ENCODE measurements at places on chromosomes 5 and 9.
A peak's percentile ranks its signal among the peaks of the same experiment; 100 is the strongest.

DNA sequence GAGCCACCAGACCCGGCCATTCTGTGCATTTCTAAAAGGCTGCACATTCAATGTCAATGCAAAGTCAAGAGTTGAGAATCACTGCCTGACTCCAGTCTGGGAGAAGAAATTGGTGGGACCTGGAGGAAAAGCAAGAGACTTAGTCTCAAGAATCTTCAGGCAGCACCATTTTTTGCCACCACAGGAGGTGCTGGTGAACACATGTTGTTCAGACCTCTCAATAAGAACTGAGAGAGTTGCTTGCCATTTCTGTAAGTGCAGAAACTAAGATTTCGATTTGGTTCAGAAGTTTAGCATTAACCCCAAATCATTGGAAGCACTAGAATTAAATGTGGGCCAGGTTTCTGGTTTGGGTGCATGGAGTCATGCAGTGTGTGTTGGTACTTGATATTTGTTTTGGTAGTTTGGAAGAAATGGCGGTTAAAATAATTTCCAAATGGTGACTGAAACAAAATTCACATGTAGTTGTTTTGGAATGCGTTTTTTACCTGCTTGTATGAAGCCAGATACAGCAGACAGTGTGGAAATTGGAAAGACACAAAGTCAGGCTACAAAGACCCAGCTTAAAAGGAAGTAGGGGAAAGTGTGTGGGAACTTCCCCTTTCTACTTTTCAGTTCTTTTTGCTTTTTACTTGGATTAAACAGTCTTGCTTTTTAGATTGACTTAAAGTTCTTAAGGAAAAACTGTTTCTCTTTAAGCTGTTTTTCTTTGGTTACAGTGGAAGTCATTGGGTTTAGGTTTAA, 20.4 kb downstream of the PDE8B start:
- peak; percentile 72 for DNase-seq

GRCh38 chr5:160287378-160288051, 24.8 kb downstream of the CCNJL start:
- DNase-seq, result no peak

GRCh38 chr9:7094052-7094451, 336.3 kb downstream of the KDM4C start:
- no peak for DNase-seq

DNA sequence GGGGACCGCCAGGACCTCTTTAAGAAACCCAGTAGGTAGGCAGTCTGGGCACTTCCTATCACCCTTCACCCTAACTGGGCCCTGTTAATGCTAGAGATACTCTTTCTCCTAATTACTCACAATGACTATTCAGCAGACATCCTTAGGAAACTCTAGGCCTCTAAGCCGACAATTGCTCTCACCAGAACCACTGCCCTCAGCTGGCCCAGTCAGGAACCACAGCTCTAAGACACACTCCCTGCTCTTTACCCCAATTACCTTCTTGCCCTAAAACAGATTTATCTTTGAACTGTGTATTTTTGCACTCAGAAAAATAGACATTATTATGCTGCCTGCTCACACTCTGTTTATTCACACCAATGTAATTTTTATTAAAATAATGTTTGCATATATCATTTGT, 432.6 kb upstream of the SLC30A5 start:
- DNase-seq, result peak; percentile 16

DNA sequence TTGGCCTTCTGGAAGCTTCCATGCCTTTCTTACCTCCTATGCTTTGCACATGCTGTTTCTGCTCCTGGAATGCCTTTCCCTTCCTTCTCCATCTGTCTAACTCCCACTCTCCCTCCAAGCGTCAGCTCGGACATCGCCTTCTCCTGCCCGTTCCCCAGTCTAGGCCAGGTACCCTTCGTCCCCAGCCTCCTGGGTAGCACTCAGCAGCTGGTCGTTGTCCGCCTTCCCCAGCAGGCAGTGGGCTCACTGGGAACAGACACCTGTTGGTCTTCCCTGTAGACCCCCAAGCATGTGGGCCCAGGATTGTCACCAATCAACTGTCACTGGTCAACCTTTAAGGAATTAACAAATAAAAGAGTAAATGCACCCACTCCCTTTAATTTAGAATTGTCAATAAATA, 202.2 kb downstream of the RGS3 start:
- no peak for DNase-seq

DNA sequence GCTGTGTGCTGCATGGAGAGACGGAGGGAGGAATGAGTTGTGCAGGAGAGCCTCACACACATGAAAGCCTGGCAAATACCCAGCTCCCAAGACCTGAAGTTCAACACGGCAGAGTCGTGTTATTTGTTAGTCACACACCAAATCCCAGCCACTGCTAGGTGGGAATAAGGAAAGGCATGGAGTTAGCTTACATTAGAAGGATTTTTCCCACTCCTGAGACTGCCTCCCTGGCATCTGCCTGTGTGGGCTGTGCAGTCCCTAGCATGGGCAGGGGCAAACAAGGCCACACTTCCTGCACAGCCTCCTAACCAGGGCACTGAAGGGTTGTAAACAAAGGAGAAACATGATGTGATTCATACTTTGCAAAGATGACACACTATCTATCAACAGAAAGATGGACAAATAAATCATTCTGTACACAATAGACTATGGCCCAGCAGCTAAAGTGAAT, 306.8 kb downstream of the SPOCK1 start:
- DNase-seq, result no peak

DNA sequence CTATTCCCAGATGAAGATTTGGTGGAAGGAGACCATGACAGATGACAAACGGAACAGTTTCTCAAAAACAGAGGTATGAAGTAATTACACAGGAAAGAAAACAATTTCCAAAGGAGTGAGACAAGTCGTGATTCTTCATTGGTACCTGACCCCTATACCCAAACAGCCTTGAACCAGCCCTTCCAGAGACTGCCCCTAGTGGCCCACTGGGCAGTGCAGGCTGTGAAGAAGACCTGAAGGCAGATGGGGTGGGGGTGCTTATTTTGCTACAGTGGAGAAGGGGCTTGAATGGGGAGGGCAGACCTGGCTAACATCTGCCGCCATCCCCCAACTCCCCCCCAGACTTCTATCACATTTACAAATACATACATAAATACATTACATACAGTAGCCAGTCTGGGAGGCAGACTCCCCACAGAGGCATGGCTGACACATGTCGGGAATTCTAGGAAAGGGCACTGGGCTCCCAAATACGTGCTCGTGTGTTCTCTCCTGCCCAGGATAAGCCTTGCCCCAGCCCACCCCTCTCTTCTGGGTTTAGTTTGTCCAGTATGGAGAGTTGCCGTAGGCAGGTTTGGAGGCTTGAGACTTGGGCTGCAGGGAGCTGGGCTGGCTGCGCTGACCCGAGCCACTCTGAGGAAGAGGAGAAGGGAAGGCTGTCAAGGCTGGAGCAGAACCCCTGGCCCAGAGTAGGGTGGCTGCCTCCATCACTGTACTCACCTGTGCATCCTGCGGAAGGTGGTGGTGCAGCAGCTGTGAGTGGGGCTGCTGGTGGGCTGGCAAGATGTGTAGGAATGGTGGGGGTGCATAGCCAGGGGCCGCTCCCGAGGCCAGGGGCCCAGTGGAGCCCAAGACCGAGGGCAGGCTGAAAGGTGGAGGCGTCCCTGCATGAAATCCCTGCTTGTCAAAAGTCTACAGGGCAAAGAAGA, 105.3 kb downstream of the UBE2R2 start:
- DNase-seq, result no peak

- no peak for DNase-seq
Observed at GRCh38 chr9:131433302-131433854, 39.5 kb downstream of the PRRC2B start.

DNA sequence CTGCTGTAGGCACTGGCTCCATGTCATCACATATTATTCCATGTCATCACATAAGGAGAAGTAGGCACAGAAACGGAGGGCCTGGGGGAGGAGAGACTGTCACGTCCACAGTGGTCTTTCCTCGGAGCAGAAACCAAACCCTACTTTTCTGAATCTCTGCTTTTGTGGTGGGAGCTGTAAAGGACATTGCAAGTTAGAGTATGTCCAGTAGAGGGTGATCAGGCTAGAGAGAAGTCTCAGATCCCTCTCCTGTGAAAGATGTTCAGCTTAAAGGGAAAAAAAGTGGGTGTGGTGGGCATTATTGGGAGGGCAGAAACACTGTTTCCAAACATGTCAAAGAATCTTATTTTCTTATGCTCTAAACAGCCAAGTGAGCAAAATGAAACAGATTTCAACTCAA, 19.4 kb upstream of the FBP2 start:
- no peak for DNase-seq

DNA sequence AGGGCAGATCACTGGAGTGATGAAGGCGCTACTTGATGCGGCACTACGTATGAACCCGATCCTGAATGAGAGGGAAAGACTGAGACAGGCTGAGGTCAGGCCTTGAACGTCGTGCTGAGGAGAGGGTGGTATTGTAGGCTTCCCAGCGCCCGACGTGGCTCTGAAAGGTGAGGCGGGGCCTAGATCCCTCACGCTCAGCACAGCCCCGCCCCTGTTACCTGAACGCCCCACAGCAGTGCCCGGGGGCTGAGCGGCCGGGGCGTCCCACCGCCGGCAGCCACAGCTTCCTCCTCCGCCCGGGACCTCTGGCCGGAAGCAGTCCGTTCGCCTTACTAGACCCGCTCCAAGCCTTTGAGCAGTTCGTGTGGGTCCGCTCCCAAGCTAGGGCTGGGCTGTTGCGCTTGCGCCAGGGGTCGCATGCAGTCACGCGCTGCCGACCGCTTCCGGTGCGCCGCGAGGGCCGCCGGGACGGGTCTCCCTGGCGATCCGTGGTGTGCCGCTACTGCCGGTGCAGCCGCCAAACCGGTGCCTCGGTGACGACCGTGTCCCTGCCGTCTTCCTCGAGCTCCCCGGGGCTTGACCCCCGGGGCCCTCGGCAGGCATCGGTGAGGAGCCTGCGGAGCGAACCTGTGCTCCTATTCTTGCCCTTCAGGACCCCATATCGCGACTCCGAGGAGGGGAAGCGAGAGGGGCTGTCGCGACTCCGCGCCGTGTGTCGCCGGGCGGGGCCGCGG, at the start of the genes HMGXB3 and TIGD6:
TSS of gene HMGXB3 (plus strand) at position 484 of the 734 bp plus-strand sequence. CDS start 4,114 bp downstream, outside the sequence.
TSS of gene TIGD6 (minus strand) at position 399 of the 734 bp plus-strand sequence. CDS start 4,306 bp downstream, outside the sequence.
- peak; percentile 95 for DNase-seq

- no peak for DNase-seq
Observed at GRCh38 chr5:1064383-1065142, 47.3 kb downstream of the SLC12A7 start.

- DNase-seq, result no peak
Observed at GRCh38 chr5:146222005-146222404, 18.6 kb downstream of the RBM27 start.

GRCh38 chr9:26949637-26950069, 2.6 kb upstream of the PLAA start:
- no peak for DNase-seq

- DNase-seq, result no peak
Observed at GRCh38 chr5:101174981-101175380, 271.9 kb upstream of the ST8SIA4 start.

GRCh38 chr5:111749303-111750026, 7.5 kb downstream of the NREP start:
- DNase-seq, result no peak

DNA sequence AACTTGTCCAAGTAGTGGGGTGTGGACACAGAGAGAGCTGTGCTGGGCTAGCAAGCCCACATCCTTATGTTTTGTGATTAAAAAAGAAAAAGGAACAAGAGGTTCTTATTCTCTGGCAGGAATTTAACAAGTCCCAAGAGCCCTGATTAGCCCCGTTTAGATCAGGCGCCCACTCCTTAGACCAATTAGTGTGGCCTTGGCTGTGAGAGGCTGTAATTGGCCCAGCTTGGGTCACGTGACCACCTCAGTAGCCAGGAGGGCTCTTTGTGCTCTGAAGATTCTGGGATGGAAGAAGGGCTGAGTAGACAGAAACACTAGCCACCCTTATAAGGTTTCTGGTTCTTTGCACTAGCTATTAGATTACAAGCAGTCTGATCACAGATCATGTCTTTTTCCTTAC, 31.1 kb downstream of the GCNT4 start:
- no peak for DNase-seq

GRCh38 chr9:6247266-6247665, 31.7 kb downstream of the IL33 start:
- DNase-seq, result no peak

DNA sequence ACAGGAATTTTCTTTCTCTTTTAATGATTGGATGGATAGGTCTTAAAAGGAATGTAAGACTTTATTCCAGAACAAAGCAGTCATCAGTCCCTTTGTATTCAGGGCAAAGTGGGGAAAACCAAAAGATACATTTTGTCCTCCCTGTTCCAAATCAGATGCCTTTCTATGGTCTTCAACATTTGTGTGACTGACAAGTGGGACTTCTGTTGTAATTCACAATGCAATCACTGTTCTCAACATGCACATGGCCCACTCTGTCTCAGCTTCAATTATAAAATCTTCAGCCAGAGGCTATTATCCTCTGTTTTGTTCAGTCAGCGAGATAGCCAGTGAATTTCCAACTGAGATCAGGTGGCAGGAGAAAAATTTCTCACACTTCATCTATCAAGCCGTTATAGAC, 95.5 kb upstream of the ERBIN start:
- no peak for DNase-seq

DNA sequence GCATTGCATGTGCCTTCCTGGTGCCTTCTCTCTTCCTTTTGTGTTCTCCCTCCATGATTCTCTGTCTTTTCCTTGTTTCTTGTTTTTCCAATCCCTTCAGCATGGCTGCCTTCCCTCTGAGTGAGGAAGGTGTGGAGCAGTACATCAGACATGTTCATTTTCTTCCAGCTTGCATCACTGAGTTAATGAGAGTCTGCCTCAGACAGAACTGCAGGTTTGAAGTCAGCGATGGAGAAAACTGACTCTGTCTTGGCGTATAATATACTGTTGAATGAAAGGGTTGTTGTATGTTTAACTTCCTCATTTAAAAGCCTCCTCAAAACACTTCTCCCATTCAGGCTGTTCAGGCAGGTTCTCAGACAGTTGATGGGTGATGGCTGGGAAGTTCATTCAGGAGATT, 129.3 kb downstream of the KDM4C start:
- DNase-seq, result peak; percentile 51
